ENCODE measurements at places on chromosomes 4 and X. TPM values are rescaled to one million over a fixed set of nuclear protein-coding genes. Genes with fewer than 3 reads are reported as not detected.

RNF212 gene
- not detected for total RNA-seq

AVPR2 gene
- not detected for total RNA-seq

SLC49A3 gene
- total RNA-seq = 2.5 TPM

UPF3B gene
- total RNA-seq = 3.3 TPM

MAGED4 gene
- total RNA-seq = 10.2 TPM

ADH4 gene
- 363 TPM for total RNA-seq

RHOXF2B gene
- not detected for total RNA-seq

MXRA5 gene
- 1.0 TPM for total RNA-seq

DNA sequence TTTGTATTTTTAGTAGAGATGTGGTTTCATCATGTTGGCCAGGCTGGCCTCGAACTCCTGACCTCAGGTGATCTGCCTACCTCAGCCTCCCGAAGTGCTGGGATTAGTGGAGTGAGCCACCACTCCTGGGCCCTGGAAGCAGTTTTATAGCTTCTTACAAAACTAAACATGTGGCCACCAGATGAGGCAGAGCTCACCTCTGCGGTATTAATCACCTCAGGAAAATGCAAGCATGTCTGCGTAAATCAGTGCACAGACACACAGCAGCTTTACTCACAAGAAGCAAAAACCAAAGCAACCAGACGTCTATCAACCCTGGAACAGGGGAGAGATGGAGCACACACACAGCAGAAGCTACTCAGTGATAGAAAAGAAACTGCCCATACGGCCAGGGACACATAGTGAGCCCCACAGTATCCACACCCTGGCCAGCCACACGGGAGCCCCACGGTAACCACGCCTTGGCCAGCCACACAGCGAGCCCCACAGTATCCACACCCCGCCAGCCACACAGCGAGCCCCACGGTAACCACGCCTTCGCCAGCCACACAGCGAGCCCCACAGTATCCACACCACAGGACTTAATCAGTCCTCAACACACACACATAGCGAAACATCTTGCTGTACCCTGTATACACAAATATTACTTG lies 30.2 kb downstream of the PPP2R3B start:
- DNase-seq = no peak

GRCh38 chr4:107689912-107690587 lies 30.0 kb downstream of the PAPSS1 start:
- no peak for DNase-seq

DNA sequence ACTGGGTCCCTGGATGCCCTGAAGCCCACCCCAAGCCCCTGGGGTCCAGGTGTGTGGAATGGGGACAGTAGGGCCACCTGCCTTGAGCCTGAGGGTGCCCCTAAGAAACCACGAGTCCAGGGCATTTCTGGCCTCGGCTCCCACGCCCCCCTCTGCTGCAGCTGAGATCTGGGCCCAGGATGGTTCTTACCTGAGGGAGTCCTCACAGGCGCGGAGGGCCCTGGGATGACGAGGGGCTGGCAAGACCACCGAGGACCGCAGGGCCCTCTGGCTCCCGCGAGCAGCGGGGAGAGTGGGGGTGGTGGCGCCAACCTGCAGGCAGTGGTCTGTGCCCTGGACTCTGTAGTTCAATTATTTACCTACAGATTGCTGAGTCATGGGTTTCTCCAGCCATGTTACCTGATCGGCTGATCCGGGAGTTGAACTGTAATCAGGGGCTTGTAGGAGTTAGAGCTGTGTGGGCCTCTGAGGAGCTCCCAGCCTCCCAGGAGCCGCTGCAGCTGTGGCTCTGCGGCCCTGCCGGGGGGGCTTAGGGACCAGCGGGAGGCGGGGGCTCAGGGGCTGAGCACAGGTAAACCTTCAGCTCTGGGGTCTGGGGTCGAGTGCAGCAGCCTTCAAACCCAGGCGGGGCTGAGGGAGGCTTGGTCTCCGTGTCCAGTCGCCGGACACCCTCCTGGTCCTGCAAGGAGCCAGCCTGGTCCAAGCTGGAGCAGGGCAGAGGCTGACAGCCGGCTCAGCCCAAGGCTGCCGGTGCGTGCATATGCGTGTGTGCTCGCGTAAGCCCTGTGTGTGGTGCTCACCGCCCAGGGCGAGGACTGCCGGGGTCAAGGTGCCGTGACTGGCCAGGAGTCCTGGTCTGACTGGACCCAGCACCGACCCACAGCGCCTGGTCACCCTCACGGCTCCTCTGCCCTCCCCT lies at the start of gene SLC26A1:
Gene SLC26A1, minus strand, starts transcription at position 294 of the 919 bp plus-strand sequence. CDS start 1,701 bp downstream, outside the sequence.
- peak; percentile 58 for DNase-seq

- DNase-seq = no peak
These were observed 66.9 kb downstream of the PSAPL1 start for GRCh38 chr4:7367864-7368277.

- no peak for DNase-seq
These were observed 36.3 kb upstream of the AREG start for GRCh38 chr4:74408639-74409038.

- no peak for DNase-seq
These were observed 892.8 kb upstream of the DIAPH2 start for GRCh38 chrX:95791876-95792275.

DNA sequence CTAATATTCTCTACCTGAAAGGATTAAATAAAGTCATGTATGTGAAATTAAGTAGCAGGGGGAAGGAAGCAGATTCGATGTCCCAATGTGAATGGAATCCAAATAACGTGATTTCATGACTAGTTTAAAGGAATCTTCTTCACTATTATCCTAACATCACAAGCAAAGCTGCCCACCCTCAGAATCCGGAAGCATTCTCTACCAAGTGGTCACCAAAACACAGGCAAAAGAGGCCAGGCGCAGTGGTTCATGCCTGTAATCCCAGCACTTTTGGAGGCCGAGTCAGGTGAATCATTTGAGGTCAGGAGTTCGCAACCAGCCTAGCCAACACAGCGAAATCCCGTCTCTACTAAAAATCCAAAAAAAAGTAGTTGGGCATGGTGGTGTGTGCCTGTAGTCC lies 212.9 kb downstream of the LDB2 start:
- DNase-seq = no peak

- no peak for DNase-seq
These were observed 34.6 kb upstream of the CPLX1 start for GRCh38 chr4:860561-860960.

GRCh38 chr4:25637581-25638220 lies 17.9 kb upstream of the SLC34A2 start:
- DNase-seq = no peak

- no peak for DNase-seq
These were observed 28.6 kb downstream of the KIAA0232 start for GRCh38 chr4:6811165-6811564.

DNA sequence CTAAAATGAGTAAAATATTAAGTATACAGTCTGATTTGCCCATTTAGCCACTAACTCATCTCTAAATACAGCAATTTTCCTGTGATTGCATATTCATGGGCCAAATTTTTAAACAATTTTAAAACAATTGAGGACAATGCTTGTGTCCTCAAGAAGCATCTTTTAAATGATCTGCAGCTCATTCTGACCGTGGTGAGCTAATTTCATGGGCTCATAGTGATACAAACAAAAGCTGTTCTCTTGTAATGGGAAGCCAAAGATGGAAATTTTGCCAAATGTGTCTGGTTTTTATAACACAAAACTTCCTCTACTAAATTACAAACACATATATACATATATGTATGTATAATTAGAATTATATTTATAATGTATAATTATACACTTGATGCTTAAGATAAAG lies 39.7 kb downstream of the HMGB2 start:
- no peak for DNase-seq

GRCh38 chr4:144449611-144450010 lies 196.3 kb upstream of the HHIP start:
- DNase-seq = no peak

GRCh38 chr4:41339812-41340809 lies 83.4 kb downstream of the UCHL1 start:
- no peak for DNase-seq

- no peak for DNase-seq
These were observed 49.6 kb downstream of the GRIA2 start for GRCh38 chr4:157270108-157270507.

- no peak for DNase-seq
These were observed 92.7 kb downstream of the TBL1X start for GRCh38 chrX:9557521-9557920.

DNA sequence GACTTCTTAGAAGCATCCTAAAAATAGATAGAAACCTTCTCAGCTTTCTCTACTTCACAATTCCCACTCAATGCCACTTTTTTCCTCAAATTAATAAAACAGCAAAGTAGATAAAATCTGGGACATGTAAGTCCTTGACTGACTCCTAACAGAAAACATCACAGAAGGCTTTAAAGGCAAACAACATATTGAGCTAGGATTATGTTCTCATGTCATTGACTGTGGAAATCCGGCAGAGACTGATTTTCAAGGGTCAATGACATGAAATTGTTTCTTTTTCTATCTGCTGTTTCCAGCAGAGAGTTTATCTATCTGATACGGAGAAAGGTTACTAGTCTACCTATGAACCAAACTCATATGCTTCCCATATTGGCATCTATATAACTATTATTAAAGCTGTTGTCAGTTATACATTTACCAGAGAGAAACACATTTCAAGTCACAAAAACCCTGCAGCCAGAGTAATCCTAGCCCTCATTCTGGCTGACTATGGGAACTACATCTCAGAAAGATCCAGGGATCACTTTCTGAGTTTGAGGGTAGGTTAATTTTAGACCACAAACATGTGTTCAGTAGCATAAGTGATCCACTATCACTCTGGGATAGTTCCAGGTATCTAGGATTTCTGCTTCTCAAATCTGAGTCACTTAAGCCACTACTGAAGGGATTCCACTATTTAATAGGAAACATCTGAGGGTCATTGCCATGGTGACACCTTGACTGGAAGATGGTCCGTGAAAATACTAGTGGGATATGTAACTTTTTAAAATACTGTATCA lies 147.6 kb downstream of the PPP3CA start:
- DNase-seq = no peak

- DNase-seq = no peak
These were observed 377.8 kb downstream of the PPP4R3C start for GRCh38 chrX:27085346-27085745.

DNA sequence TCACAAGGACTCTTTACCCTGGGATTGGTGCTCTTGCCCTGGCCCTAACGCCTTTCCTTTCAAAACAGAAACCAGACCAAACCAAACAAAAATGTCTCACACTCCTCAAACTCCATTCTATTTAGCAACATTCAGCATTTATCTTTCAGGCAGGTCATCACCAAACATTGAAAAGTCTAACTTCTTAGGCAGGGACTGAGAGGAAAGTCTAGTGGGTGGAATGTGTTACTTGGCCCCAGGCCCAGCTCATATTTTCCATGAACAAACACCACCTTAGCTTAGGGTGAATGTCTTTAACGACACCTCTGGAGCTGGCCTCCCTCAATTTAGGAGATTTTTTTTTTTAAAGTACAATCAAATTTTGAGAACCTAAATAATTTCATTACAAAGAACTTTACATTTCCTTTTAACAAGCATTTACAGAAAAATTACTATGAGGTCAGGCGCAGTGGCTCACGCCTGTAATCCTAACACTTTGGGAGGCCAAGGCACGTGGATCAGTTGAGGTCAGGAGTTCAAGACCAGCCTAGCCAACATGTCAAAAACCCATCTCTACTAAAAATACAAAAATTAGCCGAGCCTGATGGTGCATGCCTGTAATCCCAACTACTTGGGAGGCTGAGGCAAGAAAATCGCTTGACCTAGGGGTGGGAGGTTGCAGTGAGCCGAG lies 10.2 kb upstream of the N4BP2 start:
- DNase-seq = peak; percentile 56

DNA sequence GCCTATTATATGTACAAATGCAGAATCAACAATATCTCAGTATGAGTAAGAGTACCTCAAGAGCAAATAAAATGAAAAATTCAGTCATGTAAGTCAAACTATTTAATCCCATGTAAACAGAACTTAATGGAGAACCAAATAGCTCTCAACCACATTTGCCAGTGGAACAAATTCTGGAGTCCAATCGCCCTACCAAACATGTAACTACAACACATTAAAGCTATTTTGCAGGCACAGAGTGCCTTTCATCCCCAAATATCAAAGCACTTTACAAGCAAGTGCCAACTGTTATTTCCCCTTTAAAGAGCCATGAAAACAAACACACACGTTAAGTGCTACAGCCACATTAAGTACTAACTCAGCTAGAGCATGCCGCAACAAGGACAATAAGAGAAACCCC lies 51.3 kb downstream of the PCDH19 start:
- DNase-seq = no peak

DNA sequence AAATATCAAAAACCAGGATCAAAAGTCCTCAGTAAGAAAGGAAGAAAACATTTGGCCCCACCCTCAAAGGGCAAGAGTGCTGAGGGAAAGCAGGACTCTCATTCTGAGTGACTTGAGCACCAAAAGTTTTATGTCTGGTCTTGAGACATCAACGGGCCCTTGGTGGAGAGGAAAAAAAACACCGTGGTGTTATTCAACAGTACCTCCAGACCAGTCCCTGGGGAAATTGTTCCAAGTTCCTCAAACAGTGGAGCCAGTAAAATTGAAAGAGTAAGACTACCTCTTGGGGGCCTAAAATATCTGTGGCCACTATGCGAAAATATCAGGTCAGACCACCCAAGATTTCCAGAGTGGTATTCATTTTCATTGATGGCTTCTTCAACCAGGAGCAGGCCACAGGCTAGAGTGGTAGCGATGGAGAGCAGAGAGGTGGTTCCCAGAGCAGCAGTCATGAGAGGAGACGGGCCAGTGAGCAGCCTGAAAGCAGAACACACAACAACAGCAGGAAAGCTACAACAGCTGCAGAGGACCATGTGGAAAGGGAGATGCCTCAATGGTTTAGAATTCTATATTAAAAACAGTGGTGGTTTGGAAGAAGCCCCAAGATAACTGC lies 63.7 kb upstream of the RPL34 start:
- DNase-seq = no peak

DNA sequence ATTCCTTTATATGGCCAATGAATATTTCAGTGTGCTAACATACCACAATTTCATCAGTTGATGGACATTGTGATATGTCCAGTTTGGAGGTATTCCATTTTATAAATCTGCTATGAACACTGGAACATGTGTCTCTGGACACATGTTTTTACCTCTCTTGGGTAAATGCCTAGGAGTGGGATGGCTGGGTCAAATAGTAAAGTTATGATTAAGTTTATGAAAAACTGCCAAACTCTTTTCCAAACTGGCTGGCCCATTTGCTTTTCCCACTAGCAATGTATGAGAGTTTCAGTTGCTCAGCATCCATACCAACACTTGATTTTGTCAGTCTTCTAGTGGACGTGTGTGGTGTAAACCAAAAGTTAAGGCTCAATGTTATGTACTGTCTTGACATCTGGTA lies 40.5 kb downstream of the CEP44 start:
- DNase-seq = no peak

- DNase-seq = no peak
These were observed 185.5 kb upstream of the RBPJ start for GRCh38 chr4:26135331-26135730.

All from liver (tissue), 10 donors.